ENCODE measurements at places on chromosomes 3 and 15.

DNA sequence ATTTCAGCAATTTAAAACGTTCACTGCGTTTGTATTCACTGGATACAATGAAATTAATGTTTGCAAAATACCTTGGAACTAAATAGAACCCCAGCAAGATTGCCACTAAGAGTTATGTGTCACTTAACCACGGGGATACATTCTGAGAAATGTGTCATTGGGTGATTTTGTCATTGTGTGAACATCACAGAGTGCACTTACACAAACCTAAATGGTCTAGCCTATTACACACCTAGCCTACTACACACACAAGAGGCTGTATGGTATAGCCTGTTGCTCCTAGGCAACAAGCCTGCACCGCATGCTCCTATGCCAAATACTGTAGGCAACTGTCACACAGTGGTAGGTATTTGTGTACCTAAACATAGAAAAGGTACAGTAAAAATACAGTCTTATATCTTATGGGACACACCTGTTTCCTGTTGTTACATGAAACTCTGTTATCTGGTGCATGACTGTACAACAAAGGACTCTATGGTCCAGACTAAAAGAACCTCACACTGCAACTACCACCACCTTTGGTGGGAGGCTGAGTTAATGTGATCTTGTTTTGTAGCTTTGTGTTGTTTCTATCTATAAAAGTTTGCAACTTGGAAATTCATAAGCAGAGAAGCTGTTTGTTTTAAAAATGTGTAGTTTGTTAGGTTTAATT, 92.2 kb upstream of the NTRK3 start:
- no peak for DNase-seq

- DNase-seq: no peak
Measured at GRCh38 chr3:46933261-46933660, 43.3 kb downstream of the CCDC12 start.

DNA sequence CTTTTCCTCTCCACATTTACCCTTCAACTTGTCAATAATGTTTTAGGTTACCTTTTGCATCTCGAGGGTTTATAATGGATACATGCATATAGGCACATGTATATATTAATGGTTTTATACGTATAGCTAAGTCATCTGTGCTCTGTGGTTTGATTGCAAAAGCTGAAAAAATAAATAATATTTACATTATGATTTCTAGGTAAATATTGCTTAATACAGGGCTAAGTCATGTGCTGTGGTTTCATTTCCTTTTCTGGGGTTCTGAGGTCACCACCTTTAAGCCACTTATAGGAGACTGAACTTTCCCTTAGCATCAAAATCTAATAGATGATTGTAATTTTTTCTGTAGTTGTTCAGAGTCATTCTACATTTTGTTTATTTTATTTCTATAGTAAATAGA, 33.1 kb downstream of the LPP start:
- DNase-seq: no peak

DNA sequence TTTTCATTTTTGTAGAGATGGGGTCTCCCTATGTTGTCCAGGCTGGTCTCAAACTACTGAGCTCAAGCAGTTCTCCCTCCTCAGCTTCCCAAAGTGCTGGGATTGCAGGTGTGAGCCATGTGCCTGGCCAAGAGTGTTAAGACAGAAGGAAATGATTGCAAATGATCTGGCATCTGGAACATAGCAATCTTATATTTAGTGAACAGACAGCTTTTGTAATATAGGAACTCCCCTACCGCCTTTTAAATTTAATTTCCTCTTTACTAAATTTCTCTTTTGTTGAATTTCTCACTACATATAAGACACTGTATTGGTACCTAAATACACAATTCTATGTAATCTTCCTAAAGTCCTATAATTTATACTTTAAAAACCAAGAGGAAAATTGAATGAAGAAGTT, 13.1 kb downstream of the ANO10 start:
- no peak for DNase-seq

GRCh38 chr3:14879211-14879874, 60.6 kb downstream of the FGD5 start:
- no peak for DNase-seq

DNA sequence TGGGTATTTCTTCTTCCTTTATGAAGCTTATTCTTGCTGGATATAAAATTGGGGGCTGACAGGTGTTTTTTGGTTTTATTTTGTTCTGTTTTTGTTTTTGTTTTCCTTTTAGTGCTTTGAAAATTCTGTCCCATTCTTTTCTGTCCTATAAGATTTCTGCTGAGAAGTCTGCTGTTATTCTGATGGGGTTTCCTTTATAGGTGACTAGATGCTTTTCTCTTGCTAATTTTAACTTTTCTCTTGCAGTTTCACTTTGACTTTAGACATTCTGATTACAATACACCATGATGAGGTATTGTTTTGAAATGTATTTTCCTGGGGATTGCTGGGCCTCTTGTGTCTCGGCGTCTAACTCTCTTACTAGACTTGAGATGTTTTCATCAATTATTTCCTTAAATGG, 22.8 kb downstream of the TTC14 start:
- DNase-seq: no peak

- no peak for DNase-seq
Measured at GRCh38 chr15:65518633-65519285, 1.3 kb upstream of the DPP8 start.

GRCh38 chr3:98328933-98329332, 24.7 kb upstream of the OR5K4 start:
- DNase-seq: no peak

GRCh38 chr15:42349186-42349585, 10.1 kb upstream of the CAPN3 start:
- no peak for DNase-seq

GRCh38 chr3:43017593-43018195, 38.6 kb downstream of the GASK1A start:
- no peak for DNase-seq

DNA sequence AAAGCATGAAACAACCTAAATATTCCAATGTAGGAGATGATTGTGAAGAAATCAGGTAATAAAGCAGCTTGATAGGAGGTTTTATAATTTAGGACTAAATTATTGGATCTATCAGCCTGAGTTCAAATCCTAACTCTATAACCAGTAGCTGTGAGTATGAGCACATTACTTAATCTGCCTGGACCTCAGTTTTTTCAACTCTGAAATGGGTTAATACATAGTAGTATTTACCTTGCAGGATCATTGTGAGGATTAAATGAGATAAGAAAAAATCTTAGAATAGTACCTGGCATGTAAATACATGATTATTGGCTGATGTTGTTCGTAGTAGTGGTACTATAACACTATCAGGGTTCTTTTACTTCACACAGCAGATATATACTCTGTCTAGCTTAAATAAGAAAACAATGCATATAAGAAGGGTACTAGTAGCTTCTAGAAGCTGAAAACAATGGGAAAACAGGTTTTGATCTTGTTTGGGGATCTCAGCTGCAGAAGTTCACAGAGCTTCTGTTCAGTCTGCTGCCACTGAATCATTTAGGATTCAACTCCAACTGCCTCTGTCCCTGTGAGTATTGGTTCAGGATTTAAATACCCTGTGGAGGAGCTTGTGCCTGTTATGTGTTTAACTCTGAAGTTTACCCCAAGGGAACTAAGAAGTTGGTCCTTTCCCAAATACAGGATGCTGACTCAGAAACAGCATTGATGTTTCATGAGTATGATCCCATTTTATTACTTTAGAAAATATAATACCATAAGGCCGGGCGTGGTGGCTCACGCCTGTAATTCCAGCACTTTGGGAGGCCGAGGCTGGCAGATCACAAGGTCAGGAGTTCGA, 34.2 kb downstream of the KAT2B start:
- DNase-seq: no peak

GRCh38 chr3:12157026-12157425, 1.7 kb downstream of the TIMP4 start:
- DNase-seq: no peak

DNA sequence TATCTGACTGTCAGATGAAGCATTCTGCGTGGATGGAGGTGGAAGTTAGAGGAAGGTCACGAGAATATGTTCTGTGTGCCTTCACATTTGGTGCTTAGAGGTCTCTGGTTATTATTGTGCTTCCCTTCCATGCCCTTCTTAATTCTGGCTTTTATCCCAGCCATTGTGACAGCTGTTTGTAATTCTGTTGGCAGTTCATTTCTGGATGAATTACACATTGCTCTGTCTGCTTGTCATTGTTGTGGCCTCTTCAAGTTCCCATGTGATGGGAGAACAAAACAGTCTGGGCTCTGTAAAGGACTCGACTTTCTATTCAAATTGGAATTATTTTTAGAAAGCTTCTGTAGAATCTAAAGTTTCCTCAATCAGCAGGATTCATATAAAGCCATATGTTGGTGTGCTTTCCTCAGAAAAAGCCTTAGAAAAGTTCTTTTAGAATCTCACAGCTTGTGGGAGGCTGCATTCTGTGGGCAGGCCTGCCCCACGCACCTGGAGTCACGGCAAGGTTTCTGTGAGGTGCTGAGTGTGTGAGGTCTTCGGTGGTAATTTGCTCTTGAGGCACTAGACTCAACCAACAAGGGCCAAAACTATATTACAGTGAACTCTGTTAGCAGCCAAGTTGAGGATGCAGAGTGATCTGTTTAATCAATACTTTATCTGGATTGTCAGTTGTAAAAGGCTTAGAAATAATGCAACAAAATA, 397.4 kb upstream of the AZI2 start:
- DNase-seq: no peak

GRCh38 chr15:81749716-81750375, 296.0 kb downstream of the MEX3B start:
- no peak for DNase-seq

- no peak for DNase-seq
Measured at GRCh38 chr3:135784557-135784956, 181.0 kb upstream of the PPP2R3A start.

DNA sequence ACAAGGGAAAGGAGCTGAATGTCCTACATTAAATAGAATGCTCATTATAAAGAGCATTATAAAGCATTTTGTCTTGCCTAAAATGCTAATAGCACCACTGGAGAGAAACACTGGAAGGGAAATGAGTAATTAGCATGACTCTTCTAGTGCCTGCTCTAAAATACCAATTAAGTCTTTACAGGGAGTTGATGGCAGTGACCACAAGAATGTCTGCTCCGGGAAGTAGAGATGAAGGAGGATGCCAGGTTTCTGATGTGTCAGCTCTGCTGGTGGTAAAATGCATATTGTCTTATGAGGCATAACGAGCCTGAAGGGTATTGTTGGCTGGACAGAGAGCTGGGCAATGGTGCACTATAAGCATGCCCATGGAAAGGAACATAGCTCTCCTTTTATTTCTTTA, 49.5 kb downstream of the MYLK start:
- no peak for DNase-seq

- no peak for DNase-seq
Measured at GRCh38 chr3:35262406-35262805, 376.9 kb upstream of the ARPP21 start.

DNA sequence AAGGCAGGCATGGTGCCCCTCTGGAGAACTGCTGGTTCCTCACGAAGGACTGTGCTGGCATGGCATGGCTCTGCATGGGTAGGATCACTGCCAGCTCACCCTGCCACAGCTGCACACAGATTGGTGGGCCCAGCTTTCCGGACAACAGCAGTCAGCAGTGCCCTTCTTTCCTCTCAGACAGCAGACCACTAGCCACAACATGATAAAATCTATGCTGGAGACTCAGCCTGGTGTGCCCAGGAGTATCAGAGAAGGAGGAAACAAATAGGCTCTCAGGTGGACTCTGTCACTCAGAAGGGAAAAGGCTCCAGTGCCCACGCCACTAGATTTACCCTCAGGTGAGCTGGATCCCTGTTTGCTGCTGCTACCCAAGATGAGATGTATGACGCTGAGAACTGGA, 4.9 kb downstream of the NMNAT3 start:
- no peak for DNase-seq

GRCh38 chr15:25633862-25634261, 195.0 kb upstream of the UBE3A start:
- no peak for DNase-seq

DNA sequence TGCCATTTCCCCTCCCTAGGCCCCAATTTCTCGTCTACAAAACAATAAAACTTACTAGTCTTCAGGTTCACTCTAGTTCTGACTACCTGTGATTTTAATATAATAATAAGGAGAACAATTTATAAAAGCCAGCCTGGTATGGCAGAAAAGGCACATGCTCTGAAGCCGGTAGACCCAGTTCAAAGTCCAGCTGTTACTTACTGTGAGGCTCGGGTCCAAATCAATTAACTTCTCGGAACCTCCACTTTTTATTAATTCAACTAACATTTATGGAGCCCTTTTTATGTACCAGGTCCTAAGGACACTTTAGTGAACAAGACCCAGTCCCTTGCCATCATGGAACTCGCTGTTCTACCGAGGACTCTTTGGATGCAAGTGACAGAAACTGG, 53.8 kb upstream of the SMAD3 start:
- no peak for DNase-seq

DNA sequence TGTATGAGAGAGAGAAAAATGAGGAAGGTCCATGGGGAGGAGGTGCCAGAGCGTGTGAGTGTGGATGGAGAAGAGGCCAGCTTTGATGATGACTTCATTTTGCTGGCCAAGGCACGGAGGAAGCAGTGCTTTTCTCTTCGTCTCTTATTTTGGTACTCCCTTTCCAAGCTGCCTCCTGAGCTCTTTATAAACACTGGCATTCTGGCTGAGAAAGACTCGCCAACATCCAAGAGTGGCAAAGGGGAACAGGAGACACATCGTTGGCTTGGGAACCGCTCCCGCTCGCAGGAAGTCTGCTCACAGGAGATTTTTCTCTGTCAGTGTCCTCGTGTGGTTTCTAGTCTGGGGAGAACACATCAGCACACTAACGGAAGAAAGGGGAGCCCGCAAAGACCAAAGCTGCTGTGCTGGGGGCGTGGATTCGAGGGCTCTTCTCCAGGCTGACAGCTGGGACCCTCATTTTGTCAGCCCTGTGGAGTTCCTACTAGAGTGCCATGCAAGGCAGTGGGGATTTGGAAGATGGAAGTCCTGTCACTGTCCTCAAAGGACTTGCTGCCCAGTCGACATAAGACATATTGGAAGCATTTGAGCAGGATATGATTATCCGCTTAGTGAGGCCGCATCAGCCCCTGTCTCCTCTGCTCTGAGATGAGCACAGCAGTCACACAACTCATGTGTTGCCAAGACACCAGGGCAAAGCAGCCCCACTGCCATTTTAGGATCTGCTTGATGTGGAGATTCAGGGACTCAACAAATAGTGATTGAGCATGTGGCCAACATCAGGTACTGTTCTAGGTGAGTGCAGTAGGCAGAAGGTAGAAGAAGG, 8.0 kb upstream of the SEMA4B start:
- peak; percentile 39 for DNase-seq

DNA sequence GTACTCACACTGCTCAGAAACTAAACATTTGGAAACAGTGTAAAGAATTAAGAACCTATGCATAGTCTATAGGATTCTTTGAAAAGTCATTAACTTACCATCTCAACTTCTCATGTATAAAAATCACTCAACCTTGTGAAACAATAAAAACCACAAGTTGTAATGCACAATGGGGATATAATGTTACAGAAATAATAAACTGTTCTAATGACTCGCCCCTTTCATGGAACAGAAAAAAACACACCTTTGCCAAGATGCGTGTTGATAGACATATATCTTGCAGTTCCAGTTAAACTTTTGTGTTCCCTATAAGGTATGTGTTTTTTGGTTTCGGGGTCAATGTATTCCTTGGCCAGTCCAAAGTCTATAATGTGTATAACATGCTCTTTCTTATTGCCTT, 50.8 kb upstream of the PPIB start:
- DNase-seq: no peak

- DNase-seq: no peak
Measured at GRCh38 chr3:45538641-45538986, 55.9 kb upstream of the LIMD1 start.

GRCh38 chr3:89332793-89333192, 225.4 kb downstream of the EPHA3 start:
- no peak for DNase-seq
